ENCODE measurements at places on chromosomes 5 and 9.

- DNase-seq: no peak
These were observed 21.2 kb downstream of the ANXA1 start for GRCh38 chr9:73172901-73173215.

DNA sequence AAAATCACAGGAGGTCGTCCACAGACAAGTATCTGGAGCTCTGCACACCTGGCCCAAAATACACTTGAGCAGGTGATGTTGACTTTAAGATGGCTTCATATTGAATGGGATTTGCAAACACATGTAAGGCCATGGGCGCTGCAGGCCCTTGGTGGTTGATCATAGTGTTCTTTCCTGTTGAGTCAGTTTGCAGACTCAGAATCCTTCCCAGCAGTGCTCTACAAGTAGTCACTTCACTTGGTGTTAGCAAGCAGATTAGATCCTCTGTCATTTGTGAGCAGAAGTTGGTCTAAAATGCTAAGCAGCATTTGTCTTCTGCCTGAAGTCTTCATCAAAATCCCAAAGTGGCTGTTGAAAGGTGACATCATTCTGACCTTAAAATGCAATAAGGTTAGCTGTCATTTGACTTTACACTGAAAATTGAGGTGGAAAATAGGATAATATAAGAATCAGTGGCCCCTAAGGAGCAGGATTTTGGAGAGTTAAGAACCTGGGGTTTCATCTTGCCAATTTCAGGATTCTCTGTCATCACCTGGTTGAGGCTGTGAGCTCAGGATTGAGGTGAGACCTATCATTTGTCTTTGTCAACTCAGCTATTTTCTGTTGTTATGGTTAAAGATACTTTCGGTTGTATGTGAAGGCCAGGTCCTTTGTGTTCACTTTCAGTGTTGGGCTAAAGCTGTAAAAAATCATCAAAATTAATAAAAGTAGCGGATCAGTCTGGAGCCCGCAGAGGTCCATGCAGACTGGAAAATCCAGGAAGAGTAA is 114.5 kb downstream of the LRRC70 start:
- DNase-seq: no peak

- no peak for DNase-seq
These were observed 81.0 kb upstream of the MAST4 start for GRCh38 chr5:66515209-66515608.

DNA sequence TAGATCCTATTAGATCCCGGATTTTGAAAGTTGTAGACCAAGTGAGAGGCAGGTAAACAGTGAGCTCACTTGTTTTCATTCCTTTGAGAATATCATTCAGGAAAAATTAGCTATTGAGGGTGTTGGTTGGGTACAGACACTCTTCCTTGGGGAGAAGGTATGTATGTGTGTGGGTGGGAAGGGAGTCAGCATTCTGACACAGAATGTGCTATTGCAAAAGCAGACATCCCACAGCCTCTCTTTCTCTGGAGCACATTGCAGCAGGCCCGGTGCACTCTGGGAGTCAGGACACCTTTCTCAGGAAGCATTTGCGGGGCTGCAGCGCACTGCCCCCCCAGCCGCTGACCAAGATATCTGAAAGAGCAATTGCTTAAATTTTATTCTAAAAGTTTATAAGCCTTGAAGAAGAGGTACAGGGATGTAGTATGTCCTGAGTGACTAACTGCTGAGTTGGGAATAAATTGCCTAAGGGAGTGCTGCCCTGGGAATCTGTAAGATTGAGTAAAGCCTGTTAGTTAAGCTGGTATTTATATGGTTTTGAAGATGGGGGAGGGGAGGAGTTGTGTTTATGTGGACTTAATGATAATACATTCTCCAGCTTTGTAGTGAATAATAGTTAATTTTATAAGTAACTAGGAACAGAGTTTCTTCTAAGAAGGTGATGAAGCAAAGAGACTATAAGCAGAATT is 5.2 kb downstream of the TNFAIP8 start:
- no peak for DNase-seq

GRCh38 chr5:25027061-25027460 is 382.3 kb upstream of the CDH10 start:
- DNase-seq: no peak

GRCh38 chr9:2872250-2872930 is 28.5 kb upstream of the PUM3 start:
- DNase-seq: no peak

- no peak for DNase-seq
These were observed 10.4 kb downstream of the PPP2R2B start for GRCh38 chr5:146867996-146868708.

DNA sequence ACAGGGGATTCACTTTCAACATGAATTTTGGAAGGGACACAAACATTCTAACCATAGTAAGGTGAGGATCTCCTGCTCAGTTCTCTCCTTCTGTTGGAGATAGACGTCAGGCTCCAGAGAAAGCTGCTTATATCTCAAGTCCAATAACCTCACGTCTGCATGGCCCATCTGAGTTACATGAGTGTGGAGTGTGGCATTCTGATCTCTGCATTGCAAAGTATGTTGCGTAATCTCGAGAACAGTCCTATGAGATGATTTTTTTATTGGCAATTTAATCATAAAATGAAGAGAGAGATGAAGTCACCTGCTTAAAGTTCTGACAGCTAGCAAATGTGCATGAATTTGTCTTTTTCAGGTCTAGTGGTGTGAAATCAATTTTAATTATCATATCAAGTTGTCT is 118.8 kb downstream of the SLC12A2 start:
- DNase-seq: no peak

- no peak for DNase-seq
These were observed 92.1 kb upstream of the FBN2 start for GRCh38 chr5:128630121-128630520.
